Naive thymus-derived CD8-positive, alpha-beta T cell (primary cell): ENCODE measurements at places on chromosomes 2 and 18. TPM values are rescaled to one million over a fixed set of nuclear protein-coding genes. Genes with fewer than 3 reads are reported as not detected.

- no peak for DNase-seq
- no peak overlapping the region for H3K4me3 ChIP-seq
- H3K27me3 ChIP-seq, result no peaks in the 10 kb centered on the region
- H3K27ac ChIP-seq, result no peak overlapping the region
- H3K4me1 ChIP-seq, result no peaks in the 10 kb centered on the region
These were observed 25.3 kb downstream of the MYO1B start for GRCh38 chr2:191270306-191271161.

GRCh38 chr2:199258291-199258690, 199.4 kb downstream of the SATB2 start:
- no peak for DNase-seq
- no peaks in the 10 kb centered on the region for H3K27me3 ChIP-seq

- no peak overlapping the region for H3K27ac ChIP-seq
- peaks cover 12% of the 10 kb centered on the region for H3K4me1 ChIP-seq
- H3K36me3 ChIP-seq, result no peaks in the 10 kb centered on the region
- no peak overlapping the region for H3K4me3 ChIP-seq
These were observed 5.4 kb upstream of the MRPS9 start for GRCh38 chr2:105032476-105032875.

DNA sequence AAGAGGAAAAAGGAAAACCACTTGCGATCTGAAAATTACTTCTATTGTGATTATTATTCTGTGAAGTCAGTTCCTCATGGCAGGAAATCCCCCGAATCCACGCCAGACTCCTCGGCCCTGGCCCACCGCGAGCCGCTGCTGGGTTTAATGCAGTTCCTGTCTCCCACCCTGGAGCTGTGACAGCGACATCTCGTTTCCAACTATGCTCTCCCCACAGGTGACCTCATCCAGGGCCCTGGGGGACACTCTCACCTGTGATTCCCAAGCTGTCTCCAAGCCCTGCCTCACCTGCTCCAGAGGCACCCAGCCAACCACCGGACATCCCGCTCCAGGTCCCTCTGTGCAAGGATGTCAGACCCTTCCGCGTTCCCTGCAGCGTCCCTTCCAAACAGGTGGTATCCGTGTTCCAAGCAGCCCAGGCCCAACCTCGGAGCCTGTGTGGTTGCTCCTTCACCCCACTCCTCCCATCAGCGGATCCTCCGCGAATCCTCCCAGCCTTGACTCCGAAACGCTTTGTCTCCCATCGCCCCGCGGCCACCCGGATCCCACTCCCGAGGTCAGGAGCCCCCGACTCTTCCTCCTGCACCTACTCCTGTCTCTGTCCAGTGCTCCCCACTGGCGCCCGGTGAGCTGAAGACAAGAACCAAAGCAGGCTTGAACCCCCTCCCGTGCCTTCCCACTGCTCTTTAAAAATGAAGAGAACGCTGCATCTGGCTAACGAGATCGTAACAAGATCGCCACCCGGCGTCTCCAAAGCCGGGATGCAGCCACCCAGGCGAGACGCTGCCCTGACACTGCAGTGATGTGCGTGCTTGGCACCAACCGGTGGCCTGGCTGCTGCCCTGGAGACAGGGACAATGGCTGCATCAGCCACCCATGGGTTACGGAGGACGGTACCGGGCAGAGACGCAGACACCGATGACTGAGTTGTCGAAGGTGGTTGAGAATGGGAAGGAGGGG, 96.5 kb downstream of the NDUFA10 start:
- H3K36me3 ChIP-seq, result no peaks in the 10 kb centered on the region
- no peak overlapping the region for H3K4me3 ChIP-seq
- peaks cover 18% of the 10 kb centered on the region for H3K4me1 ChIP-seq
- no peak for DNase-seq
- H3K27ac ChIP-seq, result no peak overlapping the region

DNA sequence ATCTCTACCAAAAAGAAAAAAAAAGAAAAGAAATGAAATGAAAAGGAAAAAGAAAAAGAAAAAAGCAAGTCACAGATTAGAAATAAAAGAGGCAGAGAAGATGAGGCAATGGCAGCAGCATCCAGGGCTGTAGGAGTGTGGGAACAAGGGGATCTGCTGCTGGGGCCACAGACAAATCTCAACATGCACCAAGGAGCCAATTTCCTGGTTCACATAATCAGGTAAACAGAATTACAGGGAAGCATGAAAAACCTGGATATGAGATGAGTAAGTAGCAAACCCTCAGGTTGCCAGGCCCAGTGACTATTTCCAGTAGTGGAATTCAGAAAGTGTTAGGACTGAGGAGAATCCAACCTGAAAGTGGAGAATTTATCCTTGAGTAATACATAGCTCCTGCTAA, 77.4 kb upstream of the ARHGAP28 start:
- no peak for DNase-seq
- no peaks in the 10 kb centered on the region for H3K4me1 ChIP-seq
- no peaks in the 10 kb centered on the region for H3K36me3 ChIP-seq
- peaks cover 21% of the 10 kb centered on the region for H3K27me3 ChIP-seq

DNA sequence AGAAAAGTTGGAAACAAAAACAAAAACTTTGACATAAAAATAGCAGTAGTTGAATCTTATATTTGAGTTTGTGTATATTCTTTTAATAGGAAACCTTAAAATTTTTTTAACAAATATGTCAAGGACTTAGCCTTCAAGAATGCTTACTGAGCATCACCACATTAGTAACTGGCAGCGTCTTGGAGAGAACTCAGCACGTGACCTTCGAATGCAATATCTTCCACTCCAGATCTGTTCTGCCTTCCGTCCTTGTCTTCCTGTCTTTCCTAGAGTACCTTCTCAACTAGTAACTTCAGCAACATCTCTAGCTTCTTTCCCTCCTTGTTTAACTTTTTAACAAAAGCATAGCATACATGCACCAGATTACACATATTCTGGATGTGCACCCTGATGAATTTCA, 972 bp downstream of the RSAD2 start:
- peak overlapping the region; percentile 87 for H3K27ac ChIP-seq
- peaks cover 10% of the 10 kb centered on the region for H3K36me3 ChIP-seq
- H3K27me3 ChIP-seq, result no peaks in the 10 kb centered on the region
- peak overlapping the region; percentile 92 for H3K4me3 ChIP-seq

GRCh38 chr2:102551329-102552096, 67.8 kb upstream of the SLC9A2 start:
- H3K4me3 ChIP-seq, result no peak overlapping the region
- DNase-seq, result no peak

- H3K4me3 ChIP-seq, result no peak overlapping the region
- H3K36me3 ChIP-seq, result no peaks in the 10 kb centered on the region
- H3K27ac ChIP-seq, result no peak overlapping the region
These were observed 74.2 kb downstream of the CD8B2 start for GRCh38 chr2:106561356-106561755.

- H3K27ac ChIP-seq, result peak overlapping the region; percentile 94
- peak overlapping the region; percentile 93 for H3K4me3 ChIP-seq
- H3K36me3 ChIP-seq, result peaks cover 23% of the 10 kb centered on the region
- H3K27me3 ChIP-seq, result no peaks in the 10 kb centered on the region
These were observed 1.6 kb downstream of the CAPN10 start for GRCh38 chr2:240588006-240588655.

GRCh38 chr2:55968941-55969340, 45.4 kb upstream of the EFEMP1 start:
- DNase-seq, result no peak
- H3K27me3 ChIP-seq, result peaks cover 23% of the 10 kb centered on the region
- H3K27ac ChIP-seq, result no peak overlapping the region
- no peaks in the 10 kb centered on the region for H3K36me3 ChIP-seq

DNA sequence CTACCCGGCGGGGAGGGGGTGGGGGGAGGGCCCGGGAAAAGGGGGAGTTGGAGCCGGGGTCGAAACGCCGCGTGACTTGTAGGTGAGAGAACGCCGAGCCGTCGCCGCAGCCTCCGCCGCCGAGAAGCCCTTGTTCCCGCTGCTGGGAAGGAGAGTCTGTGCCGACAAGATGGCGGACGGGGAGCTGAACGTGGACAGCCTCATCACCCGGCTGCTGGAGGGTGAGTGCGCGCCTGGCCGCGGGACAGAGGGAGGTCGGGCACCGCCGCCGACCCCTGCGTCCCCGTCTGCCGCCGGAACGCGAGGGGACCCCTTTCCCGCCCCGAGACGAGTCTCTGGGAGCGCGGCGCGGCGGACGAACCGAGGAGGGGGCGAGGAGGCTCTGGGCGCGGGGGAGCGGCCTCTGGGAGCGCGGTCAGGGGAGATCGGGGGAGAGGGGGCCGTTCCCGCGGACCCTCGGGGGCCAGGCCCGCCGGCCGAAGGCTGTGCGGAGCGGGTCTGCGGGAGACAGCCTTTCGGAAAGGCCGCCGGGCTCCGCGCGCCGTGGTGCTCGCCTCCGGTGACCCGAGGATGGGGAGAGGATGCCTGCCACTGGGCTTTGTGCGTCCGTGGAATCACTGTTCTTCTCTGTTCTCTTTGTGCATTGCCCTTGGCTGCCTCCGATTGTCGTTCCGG, 463 bp downstream of the PPP1CB start:
- no peaks in the 10 kb centered on the region for H3K27me3 ChIP-seq
- DNase-seq, result peak; percentile 4
- peak overlapping the region; percentile 99 for H3K27ac ChIP-seq
- H3K4me1 ChIP-seq, result peaks cover 71% of the 10 kb centered on the region
- H3K4me3 ChIP-seq, result peak overlapping the region; percentile 98

DNA sequence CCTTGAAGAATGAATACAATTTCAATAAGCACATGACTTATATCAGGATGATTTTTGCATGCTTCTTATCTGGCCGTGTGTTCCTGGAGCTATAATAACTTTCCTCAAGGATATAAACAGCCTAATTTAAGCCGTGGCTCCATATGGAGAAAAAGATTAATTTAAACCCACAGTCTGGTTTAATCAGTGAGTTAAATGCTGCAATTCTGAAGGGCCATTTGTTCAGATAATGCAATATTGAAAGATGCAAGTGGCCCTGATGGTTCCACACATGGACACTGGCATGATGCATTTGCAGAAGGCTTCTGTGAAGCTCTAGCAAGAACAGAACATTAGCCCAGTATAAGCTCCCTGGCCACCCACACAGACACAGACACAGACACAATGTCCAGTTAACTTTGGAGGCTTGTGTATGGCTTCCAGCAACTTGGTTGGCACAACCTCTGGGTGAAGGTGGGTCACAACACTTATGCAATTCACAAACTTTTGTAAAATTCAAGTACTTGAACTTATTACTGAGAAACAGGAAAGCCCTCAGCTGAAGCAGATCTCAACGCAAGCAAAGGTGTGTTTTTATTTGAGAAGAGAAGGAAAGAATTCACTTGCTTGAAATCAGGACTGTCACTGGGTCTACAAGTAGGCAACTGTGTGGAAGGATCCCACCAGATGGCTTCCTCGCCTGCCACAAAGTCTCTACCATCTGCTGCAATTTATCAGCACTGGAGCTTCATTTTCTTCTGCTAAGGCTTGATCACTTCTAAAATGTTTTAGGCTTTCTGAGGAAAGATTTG, 63.3 kb downstream of the MDH1 start:
- peaks cover 2% of the 10 kb centered on the region for H3K27me3 ChIP-seq
- H3K36me3 ChIP-seq, result peaks cover 2% of the 10 kb centered on the region
- H3K27ac ChIP-seq, result no peak overlapping the region
- no peak for DNase-seq

- no peak for DNase-seq
- no peak overlapping the region for H3K4me3 ChIP-seq
- no peaks in the 10 kb centered on the region for H3K36me3 ChIP-seq
- H3K27ac ChIP-seq, result no peak overlapping the region
These were observed 18.3 kb upstream of the NEDD4L start for GRCh38 chr18:58025733-58026132.

GRCh38 chr2:46943881-46944798, 28.5 kb upstream of the MCFD2 start:
- H3K36me3 ChIP-seq, result no peaks in the 10 kb centered on the region
- no peak for DNase-seq
- H3K27me3 ChIP-seq, result no peaks in the 10 kb centered on the region
- H3K27ac ChIP-seq, result peak overlapping the region; percentile 99
- peaks cover 71% of the 10 kb centered on the region for H3K4me1 ChIP-seq

DNA sequence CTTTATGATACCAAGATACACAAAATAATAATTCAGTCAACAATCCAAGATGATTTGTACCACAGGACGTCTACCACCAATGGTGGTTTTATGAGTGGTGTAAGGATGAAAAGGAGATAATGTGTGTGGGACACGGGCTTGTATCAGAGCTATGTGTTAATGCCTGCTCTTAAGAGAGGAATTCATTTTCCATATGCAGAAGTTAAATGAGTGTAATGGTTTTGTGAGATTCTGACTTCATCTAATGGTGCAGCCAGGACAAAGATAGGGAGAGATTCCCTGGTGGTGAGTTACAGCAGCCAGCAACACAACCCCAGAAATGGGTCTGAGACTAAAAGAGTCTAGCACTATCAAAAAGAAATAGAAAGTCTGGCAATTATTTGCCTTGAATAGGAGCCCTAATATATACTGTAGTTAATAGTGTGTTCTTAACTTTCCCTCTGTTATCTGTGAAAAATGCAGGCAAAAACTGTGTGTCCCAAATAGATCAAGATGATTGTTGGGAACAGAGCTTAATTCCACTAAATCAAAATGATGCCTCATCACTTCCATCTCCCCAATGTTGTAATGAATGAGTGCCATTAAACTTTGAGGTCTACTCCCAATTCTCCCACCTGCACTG, 455.0 kb upstream of the TCF4 start:
- H3K4me1 ChIP-seq, result no peaks in the 10 kb centered on the region
- no peak overlapping the region for H3K27ac ChIP-seq
- no peak for DNase-seq
- H3K27me3 ChIP-seq, result peaks cover 13% of the 10 kb centered on the region
- no peak overlapping the region for H3K4me3 ChIP-seq

- no peak overlapping the region for H3K27ac ChIP-seq
- peaks cover 48% of the 10 kb centered on the region for H3K4me1 ChIP-seq
- no peaks in the 10 kb centered on the region for H3K36me3 ChIP-seq
- H3K27me3 ChIP-seq, result no peaks in the 10 kb centered on the region
These were observed 311.2 kb downstream of the LPIN1 start for GRCh38 chr2:12057436-12058166.

DNA sequence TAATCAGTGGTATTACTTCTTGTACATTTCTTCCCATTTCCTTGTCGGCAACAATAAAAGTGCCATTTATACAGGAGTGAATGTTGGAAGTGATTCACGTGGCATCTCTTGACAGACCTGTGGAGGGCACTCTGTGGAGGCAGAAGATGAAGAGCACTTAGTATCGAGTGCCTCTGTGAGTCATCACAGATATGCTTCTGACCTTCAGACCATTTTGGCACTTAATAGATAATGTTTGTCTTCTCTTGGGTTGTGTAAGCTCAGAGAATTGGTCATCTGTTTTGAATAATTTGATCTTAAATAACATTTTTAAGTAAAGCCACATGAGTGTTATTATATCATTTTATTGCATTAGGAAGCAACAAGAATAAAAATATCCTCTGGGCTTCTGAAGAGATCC, 305.5 kb downstream of the PTPRM start:
- DNase-seq, result no peak
- no peak overlapping the region for H3K27ac ChIP-seq
- H3K4me1 ChIP-seq, result no peaks in the 10 kb centered on the region
- H3K36me3 ChIP-seq, result no peaks in the 10 kb centered on the region

IL1R1 gene
- polyA plus RNA-seq, result not detected

ACSL3 gene
- 31.2 TPM for polyA plus RNA-seq

LBX2 gene
- polyA plus RNA-seq, result not detected

MFF gene
- polyA plus RNA-seq, result 124 TPM

BBS5 gene
- 1.0 TPM for polyA plus RNA-seq

SEC11C gene
- 102 TPM for polyA plus RNA-seq

ZBTB7C gene
- polyA plus RNA-seq, result not detected

POTEC gene
- not detected for polyA plus RNA-seq

GPAT2 gene
- 1.1 TPM for polyA plus RNA-seq

CHAC2 gene
- polyA plus RNA-seq, result 4.0 TPM

MREG gene
- polyA plus RNA-seq, result 2.7 TPM
